NCI-H1930 (cell line): ENCODE measurements at places on chromosomes 12 and 14.

DNA sequence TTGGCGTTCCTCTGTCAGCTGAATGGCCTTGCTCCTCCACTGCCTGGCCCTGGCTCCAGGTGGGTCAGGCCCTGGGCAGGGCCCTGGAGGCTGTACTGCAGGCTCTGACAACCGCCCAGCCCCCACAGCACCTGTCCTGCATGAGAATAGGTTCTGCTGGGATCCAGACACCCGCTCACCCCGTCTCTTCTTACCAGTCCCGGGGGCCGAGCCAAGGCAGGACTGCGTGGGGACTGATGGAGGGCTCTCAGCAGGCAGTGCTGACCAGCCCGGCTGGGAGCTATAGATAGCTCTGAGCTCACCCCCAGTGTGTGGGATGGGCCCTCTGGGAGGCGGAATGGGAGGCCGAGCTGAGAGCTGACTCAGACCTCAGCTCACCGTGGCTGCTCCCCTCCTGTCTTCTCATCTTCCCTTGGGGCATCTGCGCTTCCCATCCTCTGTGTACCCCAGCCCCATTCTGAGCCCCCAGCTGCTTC lies 39.6 kb downstream of the TEAD4 start:
- DNase-seq: no peak

DNA sequence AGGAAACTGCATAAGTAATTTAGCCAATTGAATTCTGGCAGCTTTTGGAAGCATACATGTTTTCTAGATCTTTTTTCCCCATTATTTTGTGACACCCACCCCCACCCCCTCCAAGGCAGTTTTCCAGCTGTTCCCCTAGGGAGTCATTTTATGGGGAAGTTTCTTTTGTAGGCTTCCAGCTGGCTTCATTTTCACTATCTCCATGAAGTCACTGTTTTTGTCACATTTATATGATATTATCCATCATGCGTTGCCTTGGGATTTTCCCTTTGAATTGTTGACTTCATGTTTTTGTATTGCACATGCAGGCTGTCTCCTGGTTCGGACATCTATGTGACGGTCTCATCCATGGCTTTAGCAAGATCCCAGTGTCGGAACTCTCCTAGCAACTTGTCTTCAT lies 233.6 kb upstream of the RGS6 start:
- DNase-seq: no peak

DNA sequence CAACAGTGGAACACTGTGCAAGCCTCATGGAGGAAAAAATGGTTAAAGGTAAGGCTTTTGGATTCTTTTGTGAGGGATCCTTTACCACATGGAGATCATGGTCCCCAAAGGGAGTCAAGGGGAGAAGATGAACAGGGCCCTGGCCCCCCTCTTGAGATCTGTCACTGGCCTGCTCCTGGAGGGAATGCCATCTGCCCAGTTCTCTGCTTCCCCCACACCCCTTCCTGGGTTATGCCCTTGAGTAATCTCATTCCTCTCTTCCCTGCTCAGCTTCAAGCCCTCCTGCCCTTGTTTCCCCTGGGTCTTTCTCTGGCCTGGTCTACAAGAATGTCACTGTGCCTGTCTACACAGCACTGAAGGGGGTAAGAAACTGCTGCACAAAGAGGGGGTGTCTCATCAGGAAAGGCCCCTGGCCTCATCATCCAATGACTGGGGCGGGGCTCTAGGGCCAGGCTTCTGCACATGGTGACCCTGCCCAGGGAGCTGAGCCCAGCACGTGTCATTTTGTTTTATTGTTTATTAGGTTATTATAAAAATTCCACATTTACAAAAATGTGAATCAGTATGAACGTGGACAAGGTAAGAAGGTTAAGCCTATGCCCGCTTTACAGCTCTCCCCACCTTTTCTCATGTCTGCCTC lies 30.3 kb downstream of the PIGH start:
- no peak for DNase-seq

- no peak for DNase-seq
Observed at GRCh38 chr12:75361408-75361807, 26.9 kb downstream of the GLIPR1L1 start.

- DNase-seq: no peak
Observed at GRCh38 chr12:30180602-30181001, 396.9 kb upstream of the TMTC1 start.

- no peak for DNase-seq
Observed at GRCh38 chr14:99287269-99287942, 15.4 kb upstream of the BCL11B start.

DNA sequence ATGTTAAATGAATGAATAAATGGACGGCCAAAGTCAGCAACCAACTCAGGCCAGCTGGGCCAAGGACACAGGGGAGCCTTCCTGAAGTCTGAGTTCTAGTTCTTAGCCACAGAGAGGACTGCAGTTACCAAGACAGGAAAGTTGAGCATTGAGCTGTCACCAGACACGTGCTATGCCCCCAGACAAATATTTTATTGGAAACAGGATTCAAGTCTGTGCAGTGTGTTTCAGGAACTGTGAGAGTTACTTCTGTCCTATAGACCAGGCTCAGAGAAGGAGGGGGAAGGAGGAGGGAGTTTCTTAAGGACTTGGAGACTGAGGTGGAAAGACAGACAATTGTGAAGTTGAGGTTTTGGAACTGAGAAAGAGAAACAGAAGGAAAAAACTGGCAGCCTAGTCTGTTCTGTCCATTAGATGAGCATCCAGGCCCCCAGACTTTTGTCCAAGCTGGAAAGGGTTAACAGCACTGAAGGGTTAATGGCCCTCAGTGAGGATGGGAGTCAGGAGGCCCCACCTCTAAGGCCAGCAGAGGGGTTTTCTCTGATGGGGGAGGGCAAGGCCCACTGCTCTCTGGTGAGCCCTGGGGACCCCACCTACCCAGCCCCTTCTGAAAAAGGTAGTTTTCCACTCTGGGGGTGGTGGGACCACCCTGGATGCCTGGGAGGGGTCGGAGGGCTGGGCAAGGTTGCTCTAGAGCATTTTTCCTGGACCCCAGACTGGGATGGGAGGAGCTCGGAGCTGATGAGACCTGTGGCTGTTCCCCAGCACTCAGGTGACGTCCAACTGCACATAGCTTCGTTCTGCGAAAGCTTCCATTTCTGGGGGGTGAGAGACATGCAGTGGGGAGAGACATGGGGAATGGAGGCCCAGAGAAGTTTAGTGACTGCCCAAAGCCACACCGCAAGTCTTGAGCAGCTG lies 6.9 kb upstream of the CMKLR1 start:
- no peak for DNase-seq

DNA sequence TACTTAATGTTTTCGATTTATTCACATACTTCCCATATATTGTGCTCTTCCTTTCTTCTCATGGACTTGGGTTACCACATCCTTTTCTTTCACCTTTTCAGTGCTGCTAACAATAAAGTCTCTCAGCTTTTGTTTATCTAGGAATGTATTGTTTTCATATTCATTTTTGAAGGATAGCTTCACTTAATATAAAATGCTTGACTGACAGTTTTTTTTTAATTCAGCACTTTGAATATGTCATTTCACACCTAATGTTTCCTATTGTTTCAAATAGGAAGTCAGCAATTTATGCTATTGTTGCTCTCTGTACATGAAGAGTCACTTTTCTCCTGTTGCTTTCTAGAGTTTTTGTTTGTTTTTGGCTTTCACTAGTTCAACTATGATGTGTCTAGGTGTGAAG lies 738.3 kb upstream of the STXBP6 start:
- no peak for DNase-seq

GRCh38 chr12:82398879-82399278 lies 40.5 kb downstream of the METTL25 start:
- DNase-seq: no peak

GRCh38 chr14:20569066-20569465 lies 8.2 kb upstream of the RNASE9 start:
- no peak for DNase-seq

DNA sequence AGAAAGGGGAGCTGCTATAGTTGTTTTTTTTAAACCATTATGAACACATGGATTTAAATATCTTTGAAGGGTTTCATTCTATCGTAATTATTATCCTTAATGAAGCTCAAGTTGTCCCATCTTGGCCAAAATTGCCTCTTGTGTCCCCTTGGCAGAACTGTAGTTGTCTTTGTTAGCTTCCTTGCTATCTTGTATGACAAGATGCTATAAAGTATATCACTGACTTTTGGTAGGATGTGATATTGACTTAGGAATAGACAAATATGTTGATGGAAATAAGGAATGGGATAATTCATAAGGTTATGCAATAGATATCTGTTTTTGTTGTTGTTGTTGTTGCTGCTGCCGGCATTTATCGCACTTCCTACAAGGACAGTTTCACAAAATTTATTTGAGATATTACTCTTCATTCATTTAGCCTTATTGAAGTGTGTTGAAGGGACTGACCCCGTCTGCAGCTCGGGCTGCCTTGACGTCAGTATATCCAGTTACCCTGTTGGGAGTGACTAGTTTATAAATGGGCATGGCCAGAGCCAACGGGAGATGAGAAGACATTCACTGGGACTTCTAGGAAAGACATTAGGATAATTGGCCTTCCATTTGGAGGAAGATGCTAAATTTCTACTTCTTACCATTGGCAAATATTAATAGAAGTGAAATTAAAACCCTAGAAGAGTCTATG lies 26.1 kb upstream of the APOLD1 start:
- no peak for DNase-seq

- no peak for DNase-seq
Observed at GRCh38 chr14:106069804-106070625, 543.6 kb downstream of the TMEM121 start.
